ENCODE measurements at places on chromosomes 16 and 17. TPM values are rescaled to one million over a fixed set of nuclear protein-coding genes. Genes with fewer than 3 reads are reported as not detected.

SOCS1 gene
- total RNA-seq = 9.3 TPM

ZFPM1 gene
- 1.7 TPM for total RNA-seq

CLEC19A gene
- not detected for total RNA-seq

DNA sequence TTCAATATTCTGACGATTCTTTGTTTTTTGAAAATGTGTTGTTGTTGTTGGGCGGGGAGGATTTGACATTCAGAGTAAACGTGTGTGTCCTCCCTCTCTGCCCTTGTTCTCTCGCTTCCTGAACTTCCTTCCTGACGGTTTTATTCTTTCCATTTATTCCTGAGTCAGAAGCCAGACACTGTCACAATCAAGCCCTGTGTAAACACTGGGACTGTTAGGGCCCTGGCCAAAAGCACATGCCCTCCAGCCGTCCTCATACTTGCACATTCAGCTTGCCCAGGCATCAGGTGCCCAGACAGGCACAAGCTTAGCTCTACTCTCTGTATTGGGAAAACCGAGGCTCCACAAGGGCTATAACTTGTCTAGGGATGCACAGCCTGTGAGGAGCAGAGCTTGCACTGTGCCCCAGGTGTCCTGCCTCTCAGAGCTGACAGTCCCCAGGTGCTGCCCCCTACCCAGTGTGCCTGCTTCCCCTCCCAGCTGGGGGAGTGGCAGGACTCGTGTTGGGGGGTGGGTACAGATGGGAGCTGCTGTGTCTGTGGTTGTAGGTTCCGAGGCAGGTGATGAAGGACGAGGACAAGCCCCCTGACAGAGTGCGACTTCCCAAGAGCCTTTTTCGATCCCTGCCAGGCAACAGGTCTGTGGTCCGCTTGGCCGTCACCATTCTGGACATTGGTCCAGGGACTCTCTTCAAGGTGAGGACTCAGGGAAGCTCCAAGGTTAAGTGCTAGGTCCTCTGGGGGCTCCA, 9.7 kb downstream of the ADGRG3 start:
- no peak for DNase-seq

PER1 gene
- 75.5 TPM for total RNA-seq

GRCh38 chr17:68100000-68100641, 64.6 kb downstream of the KPNA2 start:
- no peak for DNase-seq

DNA sequence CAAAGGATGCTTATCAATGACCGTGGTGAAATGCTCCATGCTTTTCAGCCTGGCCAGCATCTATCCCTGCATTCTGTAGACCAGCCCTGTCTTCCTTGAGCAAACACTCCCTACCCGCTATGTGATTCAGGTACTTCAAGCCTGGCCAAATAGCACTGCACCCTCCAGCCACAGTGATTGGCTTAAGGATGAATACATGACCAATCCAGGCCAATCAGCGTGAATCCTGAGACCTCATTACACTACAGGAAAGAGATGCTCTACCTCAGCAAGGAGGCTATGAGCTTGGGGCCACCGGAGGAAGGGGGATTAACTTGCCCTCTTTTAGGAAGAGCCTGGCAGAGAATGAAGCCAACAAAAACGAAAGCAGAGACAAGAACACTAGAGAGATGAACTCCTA, 162.5 kb downstream of the ZNF423 start:
- no peak for DNase-seq

ASGR1 gene
- total RNA-seq = 0.97 TPM

GRCh38 chr17:5665164-5665563, 80.9 kb upstream of the NLRP1 start:
- DNase-seq = no peak
